ENCODE measurements at places on chromosomes 7 and 10. TPM values are rescaled to one million over a fixed set of nuclear protein-coding genes. Genes with fewer than 3 reads are reported as not detected.

- DNase-seq = no peak
Observed at GRCh38 chr7:99258501-99258900, 14.1 kb upstream of the MYH16 start.

GRCh38 chr7:108307194-108307593 is 149.0 kb downstream of the NRCAM start:
- DNase-seq = no peak

The TEX36 gene
- not detected for total RNA-seq

The SPDYE6 gene
- total RNA-seq = not detected

The HGF gene
- 18.8 TPM for total RNA-seq

All from posterior vena cava (tissue), 2 donors.